ENCODE measurements at places on chromosomes 12 and 14.

- DNase-seq = no peak
Observed at GRCh38 chr14:66001356-66001755, 484.8 kb upstream of the CCDC196 start.

DNA sequence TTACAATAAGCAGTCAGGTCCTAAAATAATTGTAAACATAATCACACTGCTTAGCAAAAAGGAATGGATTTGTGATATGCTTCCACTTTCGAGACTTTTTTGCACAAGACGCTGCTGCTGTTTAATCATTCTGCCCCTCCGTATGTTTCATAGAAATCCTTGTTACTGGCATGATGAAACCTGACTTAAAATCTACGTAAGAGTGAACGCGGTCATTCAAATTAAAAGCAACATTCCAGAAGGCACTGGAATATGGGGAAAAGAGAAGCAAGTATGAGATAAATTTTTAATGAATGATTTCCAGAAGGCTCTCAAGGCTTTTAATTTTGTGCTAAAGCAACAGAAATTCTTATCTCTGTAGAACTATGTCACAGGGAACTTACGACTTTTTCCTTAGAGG lies 1.1 kb downstream of the CNIH1 start:
- no peak for DNase-seq

DNA sequence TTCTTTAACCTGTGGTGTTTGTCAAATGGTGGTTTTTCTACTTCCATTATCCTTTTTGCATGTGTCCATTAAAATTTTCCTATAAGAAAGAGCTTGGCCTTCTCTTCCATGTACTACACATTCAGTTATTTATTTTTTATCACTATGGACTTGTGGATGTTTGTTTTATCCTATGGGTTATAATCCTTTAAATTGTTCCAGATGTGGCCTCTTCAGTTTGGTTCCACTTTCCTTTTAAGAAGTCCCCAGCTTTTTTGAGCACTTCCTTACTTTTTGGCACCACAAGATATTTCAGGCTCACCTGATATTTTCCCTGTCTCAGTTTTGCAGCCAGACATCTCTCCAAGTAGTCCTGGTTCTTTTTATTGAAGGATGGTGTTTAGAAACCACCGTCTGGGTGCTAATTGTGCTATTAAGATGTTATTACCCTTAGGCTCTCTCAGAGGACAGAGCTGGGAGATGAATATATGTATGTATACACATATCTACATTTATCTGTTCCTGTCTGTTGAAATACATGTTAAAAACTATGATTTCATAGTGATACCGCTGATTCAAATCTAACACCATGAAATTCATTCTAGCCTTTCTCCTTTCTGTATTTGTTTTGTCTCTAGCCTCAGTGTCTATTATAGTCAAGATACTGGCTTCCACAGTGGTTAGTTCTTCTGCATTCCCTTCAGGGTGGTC lies 408.5 kb upstream of the RGS6 start:
- no peak for DNase-seq

DNA sequence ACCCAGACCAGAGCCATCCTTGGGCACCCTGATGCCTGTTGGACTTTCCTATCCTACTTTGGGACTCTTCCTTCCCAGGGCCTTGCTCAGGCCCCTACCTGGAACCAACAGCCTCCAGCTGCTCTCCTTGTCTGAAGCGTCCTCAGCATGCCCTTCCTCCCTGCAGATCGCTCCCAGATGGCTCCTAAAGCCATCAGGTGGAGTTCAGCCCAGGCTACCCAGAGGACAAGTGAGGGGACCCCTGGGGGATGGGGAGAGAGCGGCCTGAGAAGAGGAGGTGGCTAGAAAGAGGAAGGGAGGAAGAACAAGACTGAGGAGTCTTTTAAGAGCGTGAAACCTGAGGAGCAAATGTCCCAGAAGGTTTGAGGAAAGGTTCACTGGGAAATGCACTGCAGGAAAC lies 236.6 kb downstream of the ZFP36L1 start:
- DNase-seq = no peak

DNA sequence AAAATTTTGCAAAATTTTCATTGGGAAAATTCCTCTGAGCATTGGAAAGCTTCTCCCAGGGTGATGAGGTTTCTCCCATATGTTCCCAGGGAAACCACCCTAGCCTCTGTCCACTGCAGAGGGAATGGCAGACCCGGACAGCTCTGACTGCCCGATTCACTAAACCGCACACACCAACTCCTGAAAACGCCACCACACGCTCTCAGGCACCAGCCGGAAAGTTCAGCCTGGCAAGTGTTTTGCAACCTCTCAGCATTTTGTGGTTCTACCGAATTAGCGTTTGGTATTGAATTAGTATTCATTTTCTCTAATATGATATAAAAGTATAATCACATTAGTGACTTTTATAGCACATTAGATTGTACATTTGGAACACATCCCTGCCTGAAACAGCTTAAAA lies 213.4 kb downstream of the PHETA1 start:
- no peak for DNase-seq

DNA sequence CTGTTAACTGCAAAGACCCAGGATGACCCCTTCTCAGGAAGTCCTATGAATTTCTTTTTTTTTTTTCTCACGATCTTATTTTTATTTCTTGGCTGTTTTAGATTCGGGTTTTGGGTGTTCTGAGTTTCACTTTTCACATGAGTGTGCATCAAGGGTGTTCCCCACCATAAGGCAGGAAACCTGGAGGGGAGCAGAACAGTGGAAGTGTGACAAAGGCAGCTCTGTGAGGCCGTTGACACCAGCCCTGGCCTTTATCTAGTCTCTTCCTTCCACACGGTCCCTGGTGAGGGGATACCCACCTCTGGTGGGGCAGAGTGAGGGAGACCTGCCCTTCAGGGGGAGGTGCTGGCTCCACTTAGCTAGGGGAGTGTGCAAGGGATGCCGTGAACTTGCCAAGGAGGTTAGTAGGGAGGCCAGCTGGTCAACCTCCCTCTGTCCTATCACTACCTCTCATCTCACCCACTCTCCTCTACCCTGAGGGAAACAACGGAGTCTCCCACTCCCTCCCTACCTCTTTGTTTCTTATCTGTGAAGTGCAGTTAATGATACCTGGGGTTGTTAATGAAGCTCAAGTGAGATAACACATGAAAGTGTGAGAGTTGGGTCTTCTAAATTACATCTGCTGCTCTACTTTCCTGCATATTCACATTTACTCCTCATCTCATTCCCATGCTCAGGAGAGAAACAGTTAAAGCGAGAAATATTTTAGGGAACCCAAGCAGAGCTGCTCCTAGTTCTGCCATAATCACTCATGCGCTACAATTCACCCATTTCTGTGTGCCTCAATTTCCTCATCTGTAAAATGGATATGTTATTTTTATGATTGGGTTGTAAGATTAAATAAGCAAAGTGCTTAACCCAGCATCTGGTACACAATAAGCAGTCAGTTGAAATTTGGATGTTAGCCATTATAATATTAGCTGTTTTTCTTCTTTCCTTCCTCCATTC lies 4.4 kb upstream of the GALNT6 start:
- no peak for DNase-seq

- peak; percentile 23 for DNase-seq
Observed at GRCh38 chr12:31589598-31589903, 1.4 kb downstream of the DENND5B start.

- DNase-seq = no peak
Observed at GRCh38 chr12:4539167-4539870, 629 bp downstream of the RAD51AP1 start.

GRCh38 chr12:108914121-108914531 lies 34.2 kb downstream of the DAO start:
- no peak for DNase-seq

DNA sequence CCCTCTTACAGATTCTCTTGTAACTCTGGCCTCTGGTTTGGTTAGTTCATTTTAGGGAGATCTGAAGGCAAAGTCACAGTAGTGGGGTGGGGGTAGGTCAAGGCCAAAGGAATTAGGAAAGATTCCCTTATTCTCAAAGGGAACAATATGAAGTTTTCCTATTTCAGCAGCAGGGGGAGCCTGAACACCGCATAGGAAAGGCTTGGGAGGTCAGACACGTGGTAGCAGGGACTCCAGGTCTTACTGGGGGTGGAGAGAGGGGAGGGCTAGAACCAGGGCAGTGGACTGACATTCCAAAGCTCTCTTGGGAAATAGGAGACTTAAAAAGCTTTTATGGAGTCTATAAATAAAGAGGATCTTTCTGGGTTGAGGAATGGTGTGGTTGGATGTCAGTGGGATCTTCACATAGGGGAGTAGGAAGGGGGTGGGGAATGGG lies 1.3 kb downstream of the ZC3H10 start:
- peak; percentile 57 for DNase-seq

DNA sequence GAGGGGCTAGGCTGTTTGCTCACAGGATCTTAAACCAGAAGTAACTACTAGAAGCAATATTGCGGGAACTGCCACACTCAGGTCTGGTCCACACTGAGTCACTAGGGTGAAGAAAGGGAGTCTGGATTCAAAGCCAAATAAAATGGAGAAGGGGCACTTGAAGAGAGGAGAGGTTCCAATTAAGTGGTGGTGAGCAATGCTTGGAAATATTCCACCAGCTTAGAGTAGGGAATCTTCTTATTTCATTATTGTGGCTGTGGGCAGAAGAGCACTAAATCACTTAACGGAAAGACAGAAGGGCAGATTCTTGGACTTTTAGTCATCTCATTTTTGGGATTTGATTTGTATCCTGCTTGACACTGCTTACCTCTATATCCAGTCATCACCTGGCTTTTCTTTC lies 48.6 kb upstream of the PPP1R12A start:
- DNase-seq = no peak

- DNase-seq = no peak
Observed at GRCh38 chr12:11638315-11638916, 11.1 kb upstream of the ETV6 start.

- DNase-seq = no peak
Observed at GRCh38 chr12:117097159-117097558, 2.1 kb downstream of the TESC start.

DNA sequence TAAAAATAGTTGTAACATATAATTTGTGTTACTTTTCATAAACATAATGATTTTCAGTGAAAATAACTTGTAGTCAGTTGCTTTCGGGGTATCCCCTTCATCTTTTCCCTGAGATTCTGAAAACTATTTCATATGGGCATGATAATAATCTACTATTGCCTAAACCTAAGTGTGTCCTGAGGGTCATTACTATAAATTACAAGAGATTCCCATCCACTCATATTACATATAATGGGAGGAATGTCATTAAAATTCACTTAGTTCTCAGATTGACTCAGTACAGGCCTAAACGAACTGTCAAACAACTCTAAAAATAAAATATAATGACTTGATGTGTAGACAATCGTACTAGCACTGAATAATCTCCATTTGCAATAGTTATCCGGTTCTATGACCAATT lies 72.7 kb downstream of the PTPRR start:
- no peak for DNase-seq
